ENCODE measurements at places on chromosomes 11 and 22. TPM values are rescaled to one million over a fixed set of nuclear protein-coding genes. Genes with fewer than 3 reads are reported as not detected.

DNA sequence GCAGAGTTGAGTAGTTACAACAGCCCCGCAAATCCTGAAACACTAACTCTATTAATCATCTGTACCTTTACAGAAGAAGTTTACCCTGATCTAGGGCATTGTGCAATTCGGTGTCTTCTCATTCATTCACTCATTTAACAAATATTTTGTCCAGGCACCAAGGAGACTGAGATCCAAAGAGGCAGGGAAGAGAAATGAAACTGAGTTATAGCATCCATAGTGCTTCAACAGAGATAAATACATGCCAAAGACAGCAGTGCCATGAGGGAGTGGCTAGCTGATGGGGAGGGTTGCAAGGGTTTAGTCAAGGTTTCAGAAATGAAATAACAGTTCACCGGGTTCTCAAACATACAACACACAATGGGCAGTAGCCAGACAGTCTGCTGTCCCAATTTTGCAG, 40.2 kb upstream of the MTNR1B start:
- DNase-seq, result no peak

The CARD18 gene
- total RNA-seq, result not detected

The RASL10A gene
- total RNA-seq, result 4.7 TPM

GRCh38 chr11:106988151-106989077, 29.9 kb downstream of the GUCY1A2 start:
- no peak for DNase-seq

GRCh38 chr11:2314525-2315394, 12.9 kb downstream of the TSPAN32 start:
- DNase-seq, result no peak

The P2RX6 gene
- total RNA-seq, result not detected

GRCh38 chr11:46389450-46390330, 1.9 kb downstream of the CHRM4 start:
- DNase-seq, result no peak

DNA sequence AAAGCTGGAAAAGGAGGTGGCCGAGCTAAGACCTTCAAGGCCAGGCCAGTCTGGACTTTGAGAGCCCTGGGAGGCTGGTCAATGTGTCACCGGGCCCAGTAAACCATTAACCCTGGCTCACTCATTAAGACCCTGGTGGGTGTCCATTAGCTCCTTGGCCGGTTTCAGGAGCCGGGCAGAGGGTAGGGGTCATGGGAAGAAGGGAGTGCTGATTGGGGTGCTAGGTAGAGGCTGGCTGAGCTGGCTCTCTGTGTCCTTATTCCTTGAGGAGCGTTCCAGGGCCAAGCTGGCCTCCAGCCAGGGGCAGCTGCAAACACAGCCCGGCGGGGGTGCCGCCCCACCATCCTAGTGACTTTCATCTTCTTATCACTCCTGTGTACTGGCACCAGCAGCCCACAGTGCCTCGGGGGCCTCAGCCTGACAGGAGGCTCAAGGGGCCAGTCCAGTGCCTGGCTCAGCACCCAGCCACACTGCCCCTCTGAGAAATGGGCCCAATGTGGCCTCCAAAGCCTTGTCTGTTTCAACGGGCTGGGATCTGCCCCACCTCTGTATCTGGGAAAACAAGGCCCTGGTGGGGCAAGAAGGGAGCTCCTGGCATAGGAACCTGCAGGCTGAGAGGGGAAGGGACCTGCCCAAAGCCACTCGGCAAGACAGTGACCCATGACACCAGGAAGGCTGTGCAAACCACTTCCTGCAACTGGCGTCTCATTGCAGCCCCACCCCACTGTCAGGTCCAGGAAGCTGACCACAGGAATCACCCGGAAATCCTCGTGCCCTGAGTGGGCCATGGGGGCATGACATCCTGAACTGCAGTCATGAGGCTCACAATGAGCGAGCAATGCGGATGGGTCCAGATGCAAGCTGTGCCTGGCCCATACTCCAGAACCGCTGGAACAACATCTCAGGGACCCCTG, 15.1 kb upstream of the RGL4 start:
- no peak for DNase-seq

DNA sequence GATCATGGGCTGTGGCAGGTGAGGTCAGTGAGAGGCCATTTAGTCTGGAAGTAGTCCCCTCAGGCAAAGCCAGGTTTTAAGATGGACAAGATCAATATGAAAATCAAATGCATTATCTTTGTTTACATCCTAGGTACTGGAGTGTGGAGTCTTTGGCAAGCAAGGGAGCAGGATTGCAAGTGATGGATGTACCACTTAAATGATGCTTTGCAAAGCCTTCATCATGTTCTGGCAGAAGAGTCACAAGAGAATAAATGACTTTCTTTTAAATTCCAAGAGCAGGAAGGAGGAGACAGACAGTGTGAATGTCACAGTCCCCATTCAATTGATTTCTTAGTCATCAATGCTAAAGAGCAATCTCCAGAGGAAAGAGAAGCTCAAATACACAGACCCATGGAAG, 908.3 kb downstream of the FAM181B start:
- DNase-seq, result no peak

DNA sequence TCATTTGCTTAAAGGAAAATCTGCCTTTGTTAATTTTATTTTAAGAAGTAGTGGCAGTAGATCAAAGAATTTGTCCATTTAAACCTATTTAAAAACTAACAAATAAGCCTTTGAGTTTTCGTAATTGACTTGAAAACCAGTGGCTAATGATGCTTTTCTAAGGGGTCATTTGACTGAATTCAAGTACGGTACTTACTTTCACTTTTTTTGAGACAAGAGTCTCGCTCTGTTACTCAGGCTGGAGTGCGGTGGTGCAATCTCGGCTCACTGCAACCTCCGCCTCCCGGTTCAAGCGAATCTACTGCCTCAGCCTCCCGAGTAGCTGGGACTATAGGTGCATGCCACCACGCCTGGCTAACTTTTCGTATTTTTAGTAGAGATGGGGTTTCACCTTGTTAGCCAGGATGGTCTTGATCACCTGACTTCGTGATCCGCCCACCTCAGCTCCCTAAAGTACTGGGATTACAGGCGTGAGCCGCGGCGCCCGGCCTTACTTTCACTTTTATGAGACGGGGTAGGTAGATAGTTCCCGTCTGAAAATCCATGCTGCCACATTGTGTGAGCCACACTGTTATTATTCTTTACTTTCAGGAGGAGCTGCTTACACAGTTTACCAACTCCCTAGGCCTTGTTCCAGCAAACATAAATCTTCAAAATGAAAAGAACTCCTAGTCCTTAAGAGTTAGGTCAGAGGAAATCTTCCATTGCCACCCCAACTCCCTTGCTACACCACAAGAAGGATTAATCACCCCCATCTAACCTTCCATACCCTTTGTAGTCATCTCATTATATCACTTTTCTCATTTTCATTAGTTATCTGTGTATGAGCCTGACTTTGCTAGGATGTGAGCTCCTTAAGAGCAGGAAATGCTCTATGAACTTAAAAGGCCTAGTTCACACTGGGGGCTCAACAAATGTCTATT, 926.6 kb upstream of the CCDC90B start:
- DNase-seq, result no peak

GRCh38 chr11:5865826-5866225, 8.3 kb upstream of the OR52E8 start:
- no peak for DNase-seq
